ENCODE measurements at places on chromosomes 13 and 19.
A peak's percentile ranks its signal among the peaks of the same experiment; 100 is the strongest.

DNA sequence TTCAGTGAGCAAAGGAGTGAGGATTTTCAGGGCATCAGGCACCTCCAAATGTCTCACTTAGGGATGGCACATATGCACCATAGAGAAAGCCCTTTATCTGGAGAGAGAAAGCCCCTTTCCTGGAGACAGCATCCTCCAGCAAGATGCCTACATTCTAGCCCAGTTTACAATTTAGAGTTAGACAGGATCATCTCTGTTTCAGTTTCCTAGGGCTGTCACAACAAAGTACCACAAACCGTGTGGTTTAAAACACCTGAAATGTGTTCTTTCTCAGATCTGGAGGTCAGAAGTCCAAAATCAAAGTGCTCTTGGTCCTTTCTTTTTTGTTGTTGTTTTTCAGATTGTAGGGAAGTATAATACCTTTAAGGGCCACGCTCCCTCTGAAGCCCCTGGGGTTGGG is 61.8 kb downstream of the MBNL2 start:
- DNase-seq, result no peak

GRCh38 chr19:33458171-33458633 is 63.4 kb downstream of the PEPD start:
- DNase-seq, result no peak

GRCh38 chr19:48608798-48609263 is 2.3 kb downstream of the SPACA4 start:
- DNase-seq, result peak; percentile 62

GRCh38 chr13:43769529-43769928 is 17.2 kb downstream of the ENOX1 start:
- DNase-seq, result no peak

GRCh38 chr13:40238761-40239160 is 427.7 kb downstream of the FOXO1 start:
- no peak for DNase-seq

- DNase-seq, result no peak
Measured at GRCh38 chr13:62626771-62627170, 1211.1 kb upstream of the PCDH20 start.

DNA sequence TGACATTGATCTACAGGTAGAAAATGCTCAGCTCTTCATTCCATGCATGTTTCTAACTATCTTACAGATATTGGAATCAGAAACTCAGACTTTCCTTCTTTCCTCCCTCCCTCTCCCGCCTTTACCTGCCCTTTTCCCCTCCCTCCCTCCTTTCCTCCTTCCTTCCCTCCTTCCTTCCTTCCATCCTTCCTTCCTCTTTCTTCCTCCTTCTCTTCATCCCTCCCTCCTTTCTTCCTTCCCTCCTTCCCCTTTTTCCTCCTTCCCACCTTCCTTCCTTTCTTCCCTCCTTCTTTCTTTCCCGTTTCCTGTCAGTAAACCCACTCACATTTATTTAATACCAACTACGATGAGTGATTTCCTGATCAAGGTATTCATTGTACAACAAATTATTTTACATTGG is 113.4 kb upstream of the IRS2 start:
- no peak for DNase-seq

- no peak for DNase-seq
Measured at GRCh38 chr13:110784704-110785103, 71.2 kb downstream of the ING1 start.

DNA sequence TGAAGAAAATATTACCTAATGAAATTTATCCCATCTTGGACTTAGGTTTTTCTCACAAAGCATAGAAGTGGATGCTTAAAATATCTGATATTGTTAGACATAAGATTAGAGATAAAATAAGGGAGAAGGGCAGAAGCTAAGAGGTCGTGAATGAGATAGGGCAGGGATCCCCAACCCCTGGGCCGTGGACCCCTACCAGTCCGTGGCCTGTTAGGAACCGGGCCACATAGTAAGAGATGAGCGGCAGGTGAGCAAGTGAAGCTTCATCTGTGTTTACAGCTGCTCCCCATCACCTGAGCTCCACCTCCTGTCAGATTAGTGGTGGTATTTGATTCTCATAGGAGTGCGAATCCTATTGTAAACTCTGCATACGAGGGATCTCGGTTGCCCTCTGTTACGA is 202.9 kb downstream of the GPC5 start:
- no peak for DNase-seq

GRCh38 chr13:99977912-99978798 is 3.4 kb upstream of the ZIC2 start:
- no peak for DNase-seq
